Upper lobe of right lung (tissue), 1 donor: ENCODE measurements at places on chromosomes 7 and 10.
A peak's percentile ranks its signal among the peaks of the same experiment; 100 is the strongest.

- no peak for DNase-seq
Observed at GRCh38 chr7:30202671-30203070, 67.9 kb downstream of the MTURN start.

DNA sequence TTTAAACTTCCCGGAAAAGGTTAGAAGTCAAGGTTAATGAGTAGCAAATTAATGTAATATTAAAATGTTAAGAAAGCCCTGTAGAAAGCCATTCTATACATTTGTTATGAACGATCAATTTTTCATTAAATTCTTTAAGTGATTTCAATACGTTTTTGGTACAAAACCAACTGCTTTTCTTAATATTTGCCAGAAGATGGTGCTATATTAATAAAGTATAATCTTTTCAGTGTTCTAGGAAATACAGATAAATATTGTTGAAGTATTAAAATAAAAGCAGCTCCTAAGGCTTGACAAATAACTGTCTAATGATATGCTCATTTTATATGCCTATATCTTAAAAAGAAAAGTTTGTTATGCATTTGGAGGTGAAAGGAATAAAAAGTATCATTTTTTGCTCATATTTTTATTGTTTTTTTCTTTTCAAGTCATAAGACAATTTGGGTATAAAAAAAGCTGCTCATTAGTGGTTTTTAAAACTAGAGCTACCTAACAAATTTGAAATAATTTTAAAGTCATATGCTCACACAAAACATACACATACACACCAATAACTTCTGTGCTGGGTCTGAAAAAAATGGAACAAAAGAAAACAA lies 130.3 kb upstream of the POT1 start:
- no peak for DNase-seq

- DNase-seq: peak; percentile 89
Observed at GRCh38 chr10:32957341-32958084, 517 bp downstream of the ITGB1 start.

DNA sequence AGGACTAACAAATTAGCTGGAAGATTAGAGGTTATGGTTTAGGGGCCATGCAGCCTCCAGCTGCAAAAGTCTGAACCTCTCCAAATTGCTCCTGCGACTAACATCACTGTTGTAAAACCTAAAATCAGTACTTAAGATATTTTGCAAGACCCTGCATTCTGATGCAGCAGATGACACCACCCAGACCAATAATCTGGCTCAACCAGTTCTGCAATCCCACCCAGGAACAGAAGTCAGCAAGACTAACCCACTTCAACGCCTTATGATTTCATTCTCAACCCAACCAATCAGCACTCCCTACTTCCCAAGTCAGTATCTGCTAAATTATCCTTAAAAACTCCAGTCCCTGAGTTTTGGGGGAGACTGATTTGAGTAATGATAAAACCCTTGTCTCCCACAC lies 250.8 kb upstream of the MBL2 start:
- no peak for DNase-seq

DNA sequence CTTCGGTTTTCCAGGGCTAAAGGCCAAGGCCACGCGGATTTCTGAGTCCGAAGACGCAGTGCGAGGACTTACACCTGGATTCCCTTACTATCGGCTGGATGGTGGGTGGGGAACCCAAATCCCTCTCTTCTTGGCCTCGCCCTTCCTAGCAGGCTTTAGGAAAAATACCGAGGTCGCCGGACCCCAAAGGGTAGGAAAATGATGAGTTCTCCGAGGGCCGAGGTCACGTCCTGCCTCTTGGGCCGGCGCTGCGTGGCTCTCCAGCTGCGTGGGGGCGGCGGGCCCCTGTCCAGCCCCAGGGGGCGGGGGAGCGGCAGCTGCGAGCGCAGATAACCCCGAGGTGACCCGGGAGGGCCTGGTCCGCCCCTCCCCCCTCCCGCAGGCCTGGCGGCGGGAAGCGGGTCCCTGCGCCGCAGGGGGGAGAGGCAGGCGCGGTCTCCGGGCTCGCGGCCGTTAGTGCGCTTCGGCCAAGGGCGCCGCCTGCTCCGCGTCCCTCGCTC lies 805 bp upstream of the HMX3 start:
- DNase-seq: no peak

- peak; percentile 68 for DNase-seq
Observed at GRCh38 chr7:142556740-142557139, 192.5 kb upstream of the PRSS1 start.

DNA sequence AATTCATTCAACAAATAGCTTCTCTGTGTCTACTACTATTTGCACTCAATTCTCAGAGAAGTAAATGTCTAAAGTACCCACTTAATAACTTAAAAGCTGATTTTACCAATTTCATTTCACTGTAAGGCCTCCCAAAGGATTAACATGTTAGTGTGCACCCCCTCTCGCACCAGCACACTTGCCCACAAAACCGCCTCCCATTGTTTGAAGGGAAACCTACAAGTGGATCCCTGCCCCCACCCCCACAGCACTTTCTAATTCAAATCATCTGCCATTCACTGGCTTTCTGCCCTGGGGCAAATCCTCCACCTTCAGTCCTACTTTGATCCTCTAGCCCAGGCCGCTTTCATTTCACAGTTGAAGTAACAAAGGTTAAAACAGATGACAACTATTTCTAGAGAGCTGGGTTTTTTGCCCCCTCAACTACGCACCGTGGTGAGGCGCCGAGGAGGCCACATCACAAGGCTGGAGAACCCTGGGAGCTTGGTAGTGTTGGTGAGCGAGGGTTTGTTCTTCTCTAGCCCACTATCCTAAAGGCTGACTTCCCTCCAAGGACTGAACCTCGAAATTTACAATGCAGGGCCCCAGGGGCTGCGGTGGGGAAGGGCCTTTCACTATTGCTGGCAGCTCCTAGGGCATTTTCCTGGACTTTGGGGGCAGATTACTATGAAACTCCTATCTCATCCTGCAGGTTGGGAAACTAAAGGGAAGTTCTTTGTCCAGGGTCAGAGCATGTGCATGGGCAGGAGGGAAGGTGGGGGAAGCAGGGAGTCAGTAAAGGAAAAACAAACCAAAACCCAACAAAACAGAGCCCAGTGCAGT lies 517.4 kb upstream of the ZMIZ1 start:
- DNase-seq: no peak

GRCh38 chr7:44572771-44573170 lies 937 bp downstream of the DDX56 start:
- no peak for DNase-seq

- DNase-seq: no peak
Observed at GRCh38 chr10:113282564-113282963, 270.3 kb upstream of the HABP2 start.

- no peak for DNase-seq
Observed at GRCh38 chr10:71999360-72000072, 35.3 kb downstream of the CHST3 start.

- DNase-seq: no peak
Observed at GRCh38 chr7:85595750-85596178, 408.9 kb upstream of the SEMA3D start.

DNA sequence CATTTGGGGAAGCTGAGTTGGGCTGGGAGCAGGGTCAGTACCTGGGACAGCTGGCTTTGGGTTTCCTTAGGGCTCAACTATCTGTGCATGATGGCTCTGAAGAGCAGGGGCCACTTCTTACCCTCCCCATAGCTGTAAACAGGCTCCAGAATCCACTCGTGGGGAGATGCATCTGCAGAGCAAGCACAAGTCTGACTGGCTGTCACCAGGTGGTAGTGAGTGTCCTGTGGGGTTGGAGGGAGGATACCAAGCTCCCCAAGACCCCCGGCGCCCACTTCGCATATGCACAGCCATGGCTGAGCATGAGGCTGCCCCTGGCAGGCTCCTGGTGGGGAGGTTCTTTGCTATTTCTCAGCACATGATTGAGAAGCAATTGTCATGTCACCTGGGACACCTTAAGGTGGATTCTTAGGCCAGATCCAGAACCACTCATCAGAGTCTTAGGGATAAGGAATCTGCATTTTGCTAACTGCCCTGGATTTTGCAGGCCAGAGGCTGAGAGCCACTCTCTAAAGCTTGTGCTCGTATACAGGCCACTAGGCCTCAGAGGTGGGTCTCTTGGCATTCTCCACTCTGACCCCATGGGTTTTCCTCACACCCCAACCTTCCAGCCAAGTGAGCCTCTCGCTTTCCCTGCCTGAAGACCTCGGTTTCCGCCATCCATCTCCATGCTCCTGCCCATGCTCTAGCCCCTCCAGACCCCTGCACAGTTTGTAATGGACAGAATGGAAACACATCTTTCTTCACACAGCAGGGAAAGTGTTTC lies 53.7 kb downstream of the ADCY1 start:
- no peak for DNase-seq

DNA sequence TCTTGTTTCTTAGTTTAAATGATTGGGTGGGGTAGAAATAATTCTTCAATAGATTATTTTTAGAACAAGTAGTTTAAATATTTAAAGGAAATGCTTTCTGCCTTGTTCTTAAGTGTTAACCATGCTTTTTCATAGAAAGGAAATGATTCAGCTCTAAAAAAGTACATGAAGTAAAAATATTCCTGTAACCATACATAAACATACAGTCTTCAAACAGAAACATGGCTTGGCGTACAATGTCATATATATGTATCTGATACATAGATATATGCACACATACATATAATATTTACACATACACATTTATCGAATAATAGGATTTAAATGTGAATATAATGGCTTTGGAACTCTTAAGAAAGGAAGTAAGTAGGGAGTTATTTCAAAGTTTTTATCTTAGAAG lies 84.4 kb downstream of the RUNDC3B start:
- DNase-seq: no peak

DNA sequence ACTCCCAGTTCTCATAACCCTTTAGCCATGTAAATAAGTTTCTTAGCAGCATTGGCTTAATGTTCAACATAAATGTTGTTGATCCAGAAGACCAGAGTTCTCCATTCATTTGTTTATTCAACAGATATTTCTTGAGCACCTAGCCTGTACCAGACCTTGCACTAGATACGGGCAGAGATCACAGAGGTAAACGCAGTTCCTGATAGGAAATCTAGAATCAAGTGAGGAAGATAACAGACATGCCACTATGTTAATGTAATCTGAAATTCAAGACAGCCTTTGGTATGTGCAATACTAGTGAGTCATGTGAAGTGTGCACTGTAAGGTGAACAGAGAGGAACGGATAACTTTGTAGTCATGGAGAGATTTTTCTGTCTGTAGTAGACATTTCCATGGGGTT lies 3.0 kb downstream of the BUB3 start:
- no peak for DNase-seq

- no peak for DNase-seq
Observed at GRCh38 chr10:92517034-92517655, 56.7 kb downstream of the IDE start.

DNA sequence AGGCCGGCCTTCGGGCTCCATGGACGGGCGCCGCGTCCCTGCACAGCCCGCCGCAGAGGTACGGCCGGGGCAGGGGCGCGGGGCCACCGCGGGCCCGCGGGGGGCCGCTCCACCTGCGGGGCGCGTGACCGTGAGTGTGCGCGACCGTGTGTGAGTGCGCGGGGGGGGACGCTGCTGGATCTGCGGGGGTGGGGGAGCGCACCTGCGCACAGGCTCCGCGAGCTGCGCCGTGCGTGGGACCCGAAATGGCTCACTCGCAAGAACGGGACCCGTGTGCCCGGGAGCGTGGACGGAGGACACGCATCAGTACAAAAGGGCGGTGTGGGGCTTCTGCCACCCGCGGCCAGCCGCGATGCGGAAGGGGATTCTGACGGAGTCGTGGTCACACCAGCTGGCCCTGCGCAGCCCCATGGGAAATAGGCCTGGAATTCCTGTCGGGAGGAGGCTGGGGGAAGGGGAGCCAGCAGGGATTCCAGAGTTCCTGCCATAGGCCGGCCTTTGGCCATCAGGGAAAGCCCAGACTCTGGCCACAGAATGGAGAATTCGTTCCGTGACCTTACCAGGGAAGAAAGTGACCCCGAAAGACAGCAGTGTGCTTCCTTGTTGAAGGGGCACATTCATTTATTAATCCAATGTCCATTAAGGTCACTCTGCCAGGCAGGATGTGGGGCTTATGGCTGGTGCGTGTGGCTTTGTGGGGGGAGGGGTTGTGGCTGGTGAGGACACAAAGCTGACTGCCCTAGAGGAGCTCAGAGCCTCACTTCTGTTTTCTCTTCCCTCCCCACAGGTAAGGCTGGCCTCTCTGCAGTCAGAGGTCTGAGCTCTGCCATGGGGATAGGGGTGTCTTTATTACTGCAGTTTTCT lies 494 bp downstream of the REPIN1 start:
- DNase-seq: peak; percentile 84

DNA sequence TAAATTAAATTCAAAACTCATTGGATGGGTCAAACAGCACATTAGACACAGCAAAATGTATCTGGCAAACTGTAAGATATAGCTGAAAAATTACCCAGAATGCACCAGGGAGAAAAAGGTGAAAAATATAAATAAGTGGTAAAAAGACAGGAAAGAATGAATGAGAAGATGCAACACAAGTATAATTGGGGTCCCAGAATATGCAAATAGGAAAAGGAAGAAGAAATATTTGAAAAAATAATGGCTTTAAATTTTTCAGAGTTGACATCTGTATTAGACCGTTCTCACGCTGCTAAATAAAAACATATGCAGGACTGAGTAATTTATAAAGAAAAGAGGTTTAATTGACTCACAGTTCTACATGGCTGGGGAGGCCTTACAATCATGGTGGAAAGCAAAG lies 167.7 kb upstream of the PLXNA4 start:
- no peak for DNase-seq

DNA sequence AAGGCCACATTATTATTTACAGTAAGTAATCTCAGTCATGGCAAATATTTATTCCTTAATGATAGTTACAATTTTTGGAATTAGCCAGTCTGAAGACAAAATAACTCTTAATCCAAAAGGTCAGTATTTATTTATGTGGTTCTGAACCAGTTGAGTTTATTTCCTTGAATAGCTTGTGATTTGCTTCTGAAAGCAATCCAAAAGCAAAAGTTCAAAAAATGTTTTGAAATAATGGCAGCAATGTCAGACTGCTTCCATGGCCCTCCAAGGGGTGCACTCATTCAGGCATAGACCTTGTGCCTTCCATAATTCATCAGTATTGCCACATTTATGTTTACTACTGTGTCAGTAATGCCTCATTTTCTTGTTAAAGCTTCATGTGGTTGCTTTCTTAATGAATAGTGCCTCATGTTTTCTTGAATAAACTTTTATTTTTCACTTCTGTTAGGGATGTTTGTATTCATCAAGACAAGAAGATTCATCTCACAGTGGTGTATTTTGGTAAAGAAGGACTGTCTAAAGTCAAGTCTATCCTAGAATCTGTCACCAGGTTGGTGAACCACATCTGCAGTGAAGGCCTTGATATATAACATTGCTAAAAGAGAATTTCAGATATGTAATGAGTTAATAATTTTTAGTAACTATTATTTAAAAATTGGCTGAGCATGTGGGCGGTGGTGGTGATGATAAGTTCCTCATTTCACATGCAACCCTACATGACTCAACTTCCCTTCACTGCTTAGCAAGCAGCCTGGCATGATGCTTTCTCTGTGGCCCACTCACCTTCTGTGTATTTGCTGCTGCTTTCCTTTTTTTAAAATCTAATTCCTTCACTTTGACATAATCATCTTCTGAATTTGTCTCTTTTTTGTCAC lies 22.0 kb downstream of the CSGALNACT2 start:
- no peak for DNase-seq

DNA sequence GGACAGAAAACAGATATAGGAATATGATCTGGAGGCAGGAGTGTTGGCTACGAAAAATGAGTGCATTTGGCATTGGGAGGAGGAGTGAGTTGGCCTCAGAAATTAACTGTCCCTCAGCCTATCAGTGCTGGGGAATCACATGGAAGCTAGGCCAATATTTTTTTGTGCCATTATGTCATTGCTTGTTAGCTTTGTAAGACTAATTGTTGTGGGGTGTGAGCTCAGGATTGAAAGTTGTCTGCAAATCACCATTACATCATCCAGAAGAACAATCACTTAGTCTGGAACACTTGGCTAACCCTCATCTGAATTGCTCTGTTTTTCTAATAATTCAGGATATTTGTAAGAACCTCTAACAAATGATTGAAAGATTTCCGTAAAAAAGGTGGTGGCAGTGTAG lies 45.2 kb upstream of the SEMA3D start:
- DNase-seq: no peak
